CD4-positive, alpha-beta T cell treated with Interleukin-12 subunit alpha and Interleukin-12 subunit beta, for 1 hour (primary cell): ENCODE measurements at places on chromosomes 11 and 22.

DNA sequence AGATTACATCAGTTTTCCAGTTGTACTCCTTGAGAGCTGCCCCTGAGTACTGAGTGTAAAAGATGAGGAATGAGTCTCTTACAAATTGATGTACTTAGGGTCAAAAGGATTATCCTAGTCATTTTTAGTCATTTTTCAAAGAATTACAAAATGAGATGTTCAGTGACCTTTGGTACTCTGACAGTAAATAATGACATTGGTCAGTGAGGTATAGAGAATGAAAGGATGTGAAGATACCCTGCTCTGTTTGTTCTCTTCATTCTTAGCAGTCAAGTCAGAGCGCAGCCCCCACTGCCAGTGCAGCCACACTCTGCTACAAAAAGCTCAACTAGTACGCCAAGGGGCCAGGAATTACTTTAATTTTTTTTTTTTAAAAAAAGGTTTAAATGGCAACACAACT is 4.1 kb upstream of the ESAM start:
- no peak for DNase-seq

- peak; percentile 18 for DNase-seq
Measured at GRCh38 chr22:44172370-44173108, 8.2 kb upstream of the PARVG start.

DNA sequence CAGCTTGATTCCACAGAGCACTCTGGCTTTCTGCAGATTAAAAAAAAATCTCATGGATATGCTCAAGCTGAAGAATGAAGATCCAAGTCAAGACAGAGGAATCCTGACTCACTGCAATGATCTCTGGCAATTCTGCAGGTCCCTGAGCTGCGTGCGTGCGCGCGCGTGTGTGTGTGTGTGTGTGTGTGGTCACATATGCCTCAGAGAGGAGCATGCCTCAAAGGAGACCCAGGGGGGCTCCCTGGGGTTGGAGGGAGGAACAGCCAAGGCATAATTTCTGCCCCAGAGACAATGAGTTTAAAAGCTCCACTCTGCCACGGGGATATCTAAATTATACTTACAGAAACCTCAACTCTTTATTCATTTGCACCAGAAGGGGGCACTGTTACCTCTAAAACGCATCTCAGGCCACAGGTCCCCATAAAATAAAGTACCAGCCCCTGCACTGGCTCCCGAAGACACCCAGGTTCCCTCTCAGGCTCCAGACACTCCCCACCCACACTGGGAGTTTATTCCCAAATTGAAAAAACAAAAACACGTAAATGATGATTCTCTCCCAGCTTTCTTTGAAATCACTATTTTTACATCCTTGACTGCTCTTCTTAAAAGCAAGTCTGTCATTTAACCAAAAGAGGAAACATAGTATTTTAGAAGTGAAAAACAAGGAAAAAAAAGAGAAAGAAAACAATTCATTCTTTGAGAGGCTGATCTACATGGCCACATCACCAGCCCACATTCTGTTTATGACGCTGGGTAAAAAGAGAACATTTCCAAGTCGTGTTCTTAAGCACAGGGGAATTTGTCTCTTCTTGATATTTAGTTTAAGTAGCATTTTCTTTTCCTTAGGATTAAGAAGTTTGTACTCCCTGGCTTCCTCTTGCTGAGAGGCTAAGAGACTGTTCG is 401.0 kb downstream of the LARGE1 start:
- peak; percentile 4 for DNase-seq

DNA sequence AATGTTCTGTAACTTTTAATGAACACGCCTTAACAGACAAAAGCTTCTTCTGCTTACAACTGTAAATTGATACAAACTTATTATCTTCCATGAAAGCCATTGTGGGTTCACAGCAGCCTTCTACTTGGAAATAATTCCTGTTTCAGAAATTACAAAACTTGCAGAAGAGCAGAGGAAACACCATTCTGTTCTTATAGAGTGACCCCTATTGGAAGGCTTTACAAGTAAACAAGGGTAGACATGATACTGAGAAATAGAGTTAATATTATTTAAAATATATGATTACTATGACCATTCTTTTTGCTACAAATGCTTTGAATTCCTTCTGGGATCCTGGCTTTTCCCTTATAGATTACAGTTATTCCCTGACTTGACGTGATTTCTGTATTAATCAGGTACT is 32.4 kb upstream of the KCNA4 start:
- DNase-seq = no peak

DNA sequence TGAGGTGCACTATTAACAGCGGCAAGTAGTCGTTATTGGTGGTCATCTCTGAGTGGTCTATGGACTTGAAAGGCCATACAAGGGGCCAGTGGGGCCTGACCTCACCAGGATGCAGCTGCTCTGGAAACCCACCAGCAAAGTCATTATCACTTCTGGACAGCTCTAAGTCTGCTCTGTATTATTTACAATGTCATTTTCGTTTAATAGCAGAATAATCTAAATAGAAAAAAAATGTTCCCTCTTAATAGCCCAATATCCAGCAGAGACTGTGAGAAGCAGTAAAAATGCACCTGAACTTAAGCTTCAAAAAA is 85.0 kb upstream of the EED start:
- no peak for DNase-seq

DNA sequence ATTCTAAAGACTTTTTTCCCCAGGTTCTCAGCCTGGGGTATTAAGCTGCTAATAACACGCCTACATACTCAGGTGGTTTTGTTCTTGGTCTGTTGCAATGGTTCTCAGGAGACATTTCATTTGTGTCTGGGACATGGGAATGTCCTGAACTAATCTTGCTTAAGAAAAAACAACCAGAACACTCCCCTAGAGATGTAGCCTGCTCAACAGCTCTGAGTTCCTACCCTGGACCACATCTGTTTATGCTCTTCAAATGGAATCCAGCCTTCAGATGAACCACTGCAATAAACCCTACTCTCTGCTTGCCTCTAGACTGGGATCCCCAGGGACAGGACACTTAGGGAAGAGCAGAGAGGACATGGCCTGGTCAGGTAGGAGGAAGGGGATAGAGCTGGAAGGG is 29.9 kb downstream of the RELT start:
- DNase-seq = no peak

- no peak for DNase-seq
Measured at GRCh38 chr11:73271936-73272679, at the start of gene P2RY6. P2RY6 (plus strand) TSS chr11:73272338; CDS start chr11:73296519, 24,181 bp downstream.

GRCh38 chr11:99638073-99638553 is 617.4 kb downstream of the CNTN5 start:
- no peak for DNase-seq

DNA sequence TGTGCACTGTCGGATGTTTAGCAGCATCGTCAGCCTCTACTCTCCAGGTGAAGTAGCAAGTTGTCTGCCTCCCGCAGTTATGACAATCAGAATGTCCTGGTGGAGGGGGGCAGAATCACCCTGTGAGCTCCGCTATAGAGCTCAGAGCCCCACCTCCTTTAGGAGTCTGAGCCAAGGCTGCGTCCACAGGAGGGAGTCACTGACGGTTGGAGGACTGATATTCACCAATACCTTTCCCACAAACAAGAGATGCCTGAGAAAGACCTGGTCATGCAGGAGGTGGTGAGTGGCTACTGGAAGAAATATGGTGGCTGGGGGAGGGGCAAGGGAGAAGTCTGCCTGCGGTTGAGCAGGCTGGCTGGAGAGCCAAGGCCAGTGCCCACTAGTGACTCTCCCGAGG is 41.7 kb upstream of the ADA2 start:
- no peak for DNase-seq

DNA sequence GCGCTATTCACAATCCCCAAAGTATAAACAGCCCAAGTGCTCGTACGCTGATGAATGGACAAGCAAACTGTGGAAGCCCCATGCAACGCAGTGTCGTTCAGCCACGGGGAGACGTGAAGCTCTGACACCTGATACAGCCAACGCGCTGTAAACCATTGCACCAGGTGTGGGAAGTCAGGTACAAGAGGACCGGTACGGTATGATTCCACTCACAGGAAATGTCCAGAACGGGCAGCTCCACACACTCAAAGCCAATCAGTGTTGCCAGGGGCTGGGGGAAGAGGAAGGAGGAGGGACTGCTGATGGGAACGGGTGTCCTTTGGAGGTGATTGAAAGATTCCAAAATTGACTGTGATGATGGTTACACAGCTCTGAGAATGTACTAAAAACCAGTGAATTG is 64.5 kb downstream of the BRD1 start:
- DNase-seq = no peak

- no peak for DNase-seq
Measured at GRCh38 chr11:57942808-57943207, 80.9 kb upstream of the OR9Q1 start.

- DNase-seq = no peak
Measured at GRCh38 chr11:45169310-45170072, 23.1 kb downstream of the PRDM11 start.

- DNase-seq = no peak
Measured at GRCh38 chr11:59208956-59209355, 3.8 kb downstream of the MPEG1 start.
